ENCODE measurements at places on chromosomes 4 and X. TPM values are rescaled to one million over a fixed set of nuclear protein-coding genes. Genes with fewer than 3 reads are reported as not detected.

DNA sequence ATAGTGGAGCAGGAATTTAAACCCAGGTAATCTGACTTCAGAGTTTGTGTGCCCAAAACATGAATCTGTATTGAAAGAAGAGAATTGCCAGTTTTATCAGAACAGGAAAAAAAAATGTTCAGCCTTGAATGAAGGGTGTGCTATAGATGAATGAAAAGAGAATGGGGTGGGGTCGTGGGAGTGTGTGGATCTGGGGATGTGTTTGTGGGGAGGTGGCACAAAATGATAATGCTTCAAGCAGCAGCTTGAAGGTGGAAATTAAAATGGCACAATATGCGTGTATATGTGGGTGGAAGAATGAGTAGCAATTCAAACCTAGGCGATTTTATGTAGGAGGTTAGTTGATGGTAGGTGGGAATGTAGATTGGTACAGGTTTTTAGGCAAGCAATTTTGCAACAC is 122.2 kb downstream of the IL1RAPL1 start:
- no peaks in the 10 kb centered on the region for H3K4me1 ChIP-seq
- no peak for DNase-seq
- no peak overlapping the region for H3K4me3 ChIP-seq
- H3K27me3 ChIP-seq = no peaks in the 10 kb centered on the region
- H3K36me3 ChIP-seq = no peaks in the 10 kb centered on the region

The TNMD gene
- not detected for total RNA-seq

GRCh38 chrX:109848461-109849050 is 115.5 kb upstream of the ACSL4 start:
- H3K27me3 ChIP-seq = no peaks in the 10 kb centered on the region
- no peaks in the 10 kb centered on the region for H3K36me3 ChIP-seq
- H3K4me1 ChIP-seq = no peaks in the 10 kb centered on the region
- no peak overlapping the region for H3K27ac ChIP-seq

DNA sequence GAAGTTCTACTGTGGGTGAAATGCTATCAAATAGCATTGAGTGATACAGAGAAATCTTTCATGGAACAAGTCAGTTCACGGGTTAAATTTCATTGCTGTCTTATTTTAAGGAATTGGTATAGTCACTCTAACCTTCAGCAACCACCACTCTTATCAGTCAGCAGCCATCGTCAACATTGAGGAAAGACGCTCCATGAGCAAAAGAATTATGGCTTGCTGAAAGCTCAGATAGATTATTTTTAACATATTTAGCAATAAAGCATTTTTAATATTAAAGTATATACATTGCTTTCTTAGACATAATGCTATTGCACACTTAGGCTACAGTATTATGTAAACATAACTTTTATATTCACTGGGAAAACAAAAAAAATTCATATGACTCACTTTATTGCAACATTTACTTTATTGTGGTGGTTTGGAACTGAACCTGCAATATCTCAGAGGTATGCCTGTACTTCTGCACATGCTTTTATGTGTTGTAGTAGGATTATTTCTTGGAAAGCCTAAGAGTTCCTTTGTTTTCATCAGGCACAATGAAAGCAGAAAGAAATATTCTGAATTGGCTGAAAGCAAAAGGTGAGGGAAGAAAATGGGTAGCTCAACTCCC is 586.7 kb downstream of the GBA3 start:
- no peak overlapping the region for H3K4me3 ChIP-seq
- H3K36me3 ChIP-seq = no peaks in the 10 kb centered on the region
- DNase-seq = no peak
- H3K4me1 ChIP-seq = no peaks in the 10 kb centered on the region

- no peak overlapping the region for H3K27ac ChIP-seq
- H3K36me3 ChIP-seq = no peaks in the 10 kb centered on the region
- H3K27me3 ChIP-seq = no peaks in the 10 kb centered on the region
- DNase-seq = no peak
- no peak overlapping the region for H3K4me3 ChIP-seq
- no peaks in the 10 kb centered on the region for H3K4me1 ChIP-seq
Observed at GRCh38 chr4:107312366-107312765, 276.3 kb upstream of the DKK2 start.

DNA sequence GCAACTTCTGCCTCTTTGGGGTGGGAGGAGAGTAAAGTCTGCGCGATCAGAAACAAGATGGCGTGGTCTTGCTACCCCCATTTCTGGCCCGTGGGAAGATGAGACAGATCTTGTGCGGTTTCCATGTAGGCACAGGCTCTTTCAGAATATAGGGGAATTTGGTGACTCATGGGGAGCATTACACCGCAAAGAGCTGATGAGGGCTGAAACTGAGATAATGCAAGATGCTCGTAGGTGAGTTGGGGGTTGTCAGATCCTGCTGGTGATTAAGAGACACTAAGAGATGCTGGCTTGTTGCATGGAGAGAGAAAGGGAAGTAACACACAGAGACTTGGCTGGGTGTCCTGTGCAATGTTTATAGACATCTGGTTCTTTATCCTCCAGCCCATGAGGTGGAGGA is 1.5 kb downstream of the EVC start:
- H3K4me3 ChIP-seq = peak overlapping the region; percentile 51
- H3K36me3 ChIP-seq = no peaks in the 10 kb centered on the region
- DNase-seq = no peak

DNA sequence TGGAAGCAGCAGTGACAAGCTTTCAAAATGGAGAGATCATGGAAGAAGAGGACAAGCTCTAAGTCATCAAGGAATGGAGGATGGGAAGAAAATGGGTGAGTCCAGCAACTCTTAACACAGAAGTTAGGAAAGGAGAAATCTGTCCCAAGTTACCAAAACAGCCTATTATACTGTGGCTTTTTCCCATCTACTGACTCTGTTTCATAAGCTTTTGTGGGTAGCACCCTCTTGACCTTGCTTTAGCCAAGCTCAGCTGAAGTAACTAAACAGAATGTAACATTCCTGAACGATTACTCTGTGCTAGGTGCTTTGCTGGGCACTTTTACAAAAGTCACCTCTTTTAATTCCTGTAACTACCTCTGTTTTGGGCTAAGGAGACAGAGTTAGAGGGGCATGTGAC is 54.9 kb downstream of the MAP7D2 start:
- no peaks in the 10 kb centered on the region for H3K27me3 ChIP-seq
- H3K4me3 ChIP-seq = no peak overlapping the region
- no peak for DNase-seq

The HPGD gene
- 0.08 TPM for total RNA-seq

The TLR1 gene
- 25.3 TPM for total RNA-seq

The PCDH18 gene
- 2.4 TPM for total RNA-seq
